ENCODE measurements at places on chromosomes 16 and 17.
A peak's percentile ranks its signal among the peaks of the same experiment; 100 is the strongest.

DNA sequence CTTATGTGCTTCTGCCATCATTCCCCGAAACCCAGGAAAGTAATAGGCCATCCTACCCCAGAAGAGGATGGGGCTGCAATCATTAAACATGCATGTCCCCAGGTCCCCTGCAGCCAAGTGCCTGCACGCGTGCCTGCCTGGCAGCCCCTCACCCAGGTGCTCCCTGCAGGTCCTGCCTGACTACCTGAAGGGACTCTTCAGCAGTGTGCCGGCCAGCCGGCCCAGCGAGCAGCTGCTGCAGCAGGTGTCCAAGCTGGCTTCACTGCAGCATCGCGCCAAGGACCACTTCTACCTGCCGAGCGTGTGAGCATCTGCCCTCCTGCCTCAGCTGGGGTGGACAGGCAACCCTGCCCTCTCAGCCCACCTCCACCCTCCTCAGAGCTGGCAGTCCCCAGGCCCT is 16.2 kb upstream of the ALKBH5 start:
- DNase-seq = no peak

GRCh38 chr16:88057656-88058055 is 106.4 kb downstream of the BANP start:
- DNase-seq = no peak

DNA sequence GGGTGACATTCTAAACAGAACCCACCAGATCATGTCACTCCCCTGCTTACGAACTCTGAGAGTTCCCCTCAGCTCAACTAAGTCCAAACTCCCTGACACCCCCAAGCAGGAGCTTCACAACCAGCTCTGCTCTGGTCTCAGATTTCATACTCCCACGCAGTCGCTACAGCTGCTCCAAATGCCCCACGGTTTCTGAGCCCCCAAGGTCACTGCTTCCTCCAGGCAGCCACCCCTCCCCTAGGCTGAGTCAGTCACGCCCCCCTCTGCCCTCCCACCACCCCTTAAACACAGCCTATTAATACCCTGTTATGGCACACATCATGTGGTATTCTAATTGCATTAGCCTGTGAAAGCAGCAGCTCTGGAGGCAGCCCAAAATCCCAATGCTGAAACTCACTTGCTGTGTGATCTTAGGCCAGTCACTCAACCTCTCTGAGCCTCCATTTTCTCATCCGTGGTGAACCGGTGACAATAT is 51.5 kb downstream of the GSG1L start:
- no peak for DNase-seq

DNA sequence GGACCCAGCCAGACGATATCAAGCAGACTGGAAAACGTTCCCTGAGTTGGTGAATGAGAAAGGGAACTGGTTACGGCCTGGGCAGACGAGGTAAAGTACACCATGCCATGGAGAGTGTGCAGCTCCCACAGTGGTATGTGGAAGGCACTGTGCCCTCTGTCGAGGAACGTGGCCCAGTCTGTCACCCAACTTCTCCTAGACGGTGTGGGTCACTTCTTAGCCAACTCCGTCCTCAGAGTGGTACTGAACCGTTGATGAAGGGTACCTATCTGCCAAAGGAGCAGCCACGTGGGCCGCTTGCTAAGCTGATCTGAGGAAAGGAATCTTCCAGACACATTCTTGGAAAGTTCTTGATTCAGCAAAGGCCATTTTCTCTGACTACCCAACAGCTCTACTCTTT is 56.0 kb upstream of the AXIN2 start:
- no peak for DNase-seq

- no peak for DNase-seq
Observed at GRCh38 chr17:80989586-80989913, 2.1 kb upstream of the CHMP6 start.

DNA sequence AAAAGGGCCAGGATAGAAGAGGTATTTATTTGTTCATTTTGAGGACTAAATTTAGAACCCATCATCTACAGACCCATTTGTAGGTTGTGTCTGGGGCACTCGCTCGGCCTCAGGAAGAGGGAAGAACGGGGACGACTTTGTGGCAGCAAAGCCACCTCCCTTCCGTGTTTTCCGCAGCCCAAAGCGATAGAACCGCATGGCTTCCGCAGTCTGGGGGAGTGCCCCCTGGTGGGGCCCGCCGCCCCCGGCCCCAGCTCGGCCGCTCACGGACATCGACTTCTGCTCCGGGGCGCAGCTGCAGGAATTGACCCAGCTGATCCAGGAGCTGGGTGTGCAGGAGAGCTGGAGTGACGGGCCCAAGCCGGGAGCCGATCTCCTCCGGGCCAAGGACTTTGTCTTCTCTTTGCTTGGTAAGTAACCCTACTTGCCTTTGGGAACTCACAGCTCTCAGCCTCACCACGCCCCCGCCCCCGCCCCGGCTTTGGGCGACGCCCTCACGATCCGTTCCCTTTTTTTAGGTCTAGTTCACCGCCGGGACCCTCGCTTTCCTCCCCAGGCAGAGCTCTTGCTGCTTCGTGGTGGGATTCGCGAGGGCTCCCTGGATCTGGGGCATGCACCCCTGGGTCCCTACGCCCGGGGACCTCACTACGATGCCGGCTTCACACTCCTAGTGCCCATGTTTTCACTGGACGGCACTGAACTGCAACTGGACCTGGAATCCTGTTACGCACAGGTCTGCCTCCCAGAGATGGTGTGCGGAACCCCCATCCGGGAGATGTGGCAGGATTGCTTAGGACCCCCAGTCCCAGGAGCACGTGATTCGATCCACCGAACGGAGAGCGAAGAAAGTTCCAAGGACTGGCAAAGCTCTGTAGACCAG is 681 bp downstream of the TMEM102 start:
- no peak for DNase-seq

DNA sequence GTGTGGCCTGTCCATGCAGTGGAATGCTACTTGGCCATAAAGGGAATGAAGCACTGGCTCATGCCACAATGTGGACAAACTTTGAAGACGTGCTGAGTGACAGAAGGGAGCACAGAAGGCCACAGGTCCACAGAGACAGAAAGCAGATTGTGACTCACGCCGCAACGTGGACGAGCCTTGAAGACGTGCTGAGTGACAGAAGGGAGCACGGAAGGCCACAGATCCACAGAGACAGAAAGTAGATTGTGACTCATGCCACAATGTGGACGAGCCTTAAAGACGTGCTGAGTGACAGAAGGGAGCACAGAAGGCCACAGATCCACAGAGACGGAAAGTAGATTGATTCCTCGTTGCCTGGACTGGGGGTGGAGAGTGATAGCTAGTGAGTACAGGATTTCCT is 19.2 kb downstream of the ZC3H18 start:
- DNase-seq = no peak

- no peak for DNase-seq
Observed at GRCh38 chr17:21542991-21543390, 149.3 kb upstream of the KCNJ18 start.

DNA sequence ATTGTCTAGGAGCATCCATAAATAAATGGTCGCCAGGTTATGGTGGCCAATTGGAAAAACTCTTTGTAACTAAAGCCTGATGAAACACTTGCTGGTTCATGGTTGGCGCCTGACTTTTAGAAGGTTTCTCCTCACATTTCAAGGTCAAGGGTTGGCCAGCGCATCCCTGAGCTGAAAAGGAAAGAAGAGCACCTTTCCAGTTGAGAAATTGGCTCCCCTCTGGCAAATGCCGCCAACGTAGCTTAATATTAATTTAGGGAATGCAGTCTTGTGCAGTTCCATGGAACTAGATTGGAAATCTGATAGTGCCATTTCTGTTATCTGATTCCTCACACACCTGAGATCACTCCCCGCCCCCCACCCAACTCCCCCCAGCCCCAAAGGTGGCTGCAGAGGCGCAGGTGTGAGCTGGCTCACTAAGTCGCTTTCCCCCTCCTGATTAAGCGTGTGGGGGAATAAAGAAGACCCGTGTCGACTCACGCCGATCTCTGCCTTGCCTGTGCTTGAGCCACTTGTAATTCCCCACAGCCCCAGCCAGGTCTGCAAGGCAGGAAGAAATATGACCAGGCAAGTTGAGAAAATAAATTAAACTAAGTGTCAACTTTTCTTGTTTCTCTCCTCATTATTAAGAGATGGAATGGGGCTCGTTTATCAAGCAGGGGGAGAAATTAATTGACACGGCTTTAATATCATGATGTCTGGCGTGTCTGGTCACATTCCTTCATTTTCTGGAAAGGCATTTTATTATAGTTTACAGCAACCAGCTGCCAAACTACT is 157.7 kb downstream of the CCDC182 start:
- no peak for DNase-seq

- DNase-seq = no peak
Observed at GRCh38 chr16:11080327-11080967, 136.1 kb downstream of the CLEC16A start.

GRCh38 chr17:50911890-50912289 is 45.7 kb upstream of the TOB1 start:
- DNase-seq = no peak

DNA sequence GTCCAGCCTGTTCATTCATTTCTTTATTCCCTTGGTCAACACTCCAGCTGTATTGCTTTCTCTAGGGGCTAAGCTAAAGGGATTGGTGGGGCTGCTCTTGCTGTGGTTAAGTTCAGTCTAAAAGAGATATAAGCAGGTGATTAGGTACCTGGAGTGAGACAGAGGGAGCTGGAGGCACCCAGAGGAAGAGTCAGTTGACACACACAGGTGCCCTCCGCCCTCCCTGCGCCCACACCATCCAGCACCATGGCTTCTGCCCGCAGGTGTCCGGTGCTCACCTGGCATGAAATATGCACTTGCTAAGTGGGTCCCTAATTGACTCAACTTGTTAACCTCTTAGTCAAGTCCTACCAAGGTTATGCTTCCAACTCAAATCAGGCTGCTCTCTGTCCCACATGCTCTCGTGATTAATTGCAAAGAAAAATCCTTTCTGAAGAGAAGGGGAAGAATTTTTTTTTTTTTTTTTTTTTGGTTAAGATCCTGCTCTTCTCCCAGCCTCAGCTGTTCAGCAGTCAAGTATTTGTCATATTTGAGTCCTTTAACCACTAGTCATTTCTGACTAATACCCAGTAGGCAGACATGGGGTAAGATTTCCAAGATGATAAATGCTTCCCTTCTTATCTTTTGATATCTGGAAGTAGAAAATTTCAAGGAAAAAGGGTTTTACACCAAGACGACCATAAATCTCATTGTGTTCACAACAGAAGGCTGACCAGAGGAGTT is 199.8 kb upstream of the WSCD1 start:
- no peak for DNase-seq

- no peak for DNase-seq
Observed at GRCh38 chr16:88725609-88726407, 19.5 kb downstream of the CTU2 start.

GRCh38 chr17:43341715-43342588 is 56.8 kb upstream of the ARL4D start:
- no peak for DNase-seq

DNA sequence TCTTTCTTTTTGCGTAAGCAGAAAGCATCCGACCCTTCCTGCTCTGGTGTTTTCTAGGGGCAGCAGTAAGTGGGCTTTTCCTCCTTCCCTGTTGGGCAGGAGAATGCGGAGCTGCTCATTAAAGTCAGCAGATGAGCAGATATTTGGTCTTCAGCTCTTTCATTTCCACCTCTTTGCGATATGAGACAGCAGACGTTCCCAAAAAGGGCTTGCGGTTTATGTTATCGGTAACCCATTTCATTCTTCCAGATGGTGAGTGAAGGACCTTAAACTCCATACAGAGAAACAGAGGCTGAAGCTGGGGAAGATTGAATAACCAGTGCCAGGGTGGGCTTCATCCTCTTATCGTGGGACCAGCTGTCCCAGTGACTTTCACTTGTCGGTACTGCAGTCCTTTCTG is 40.7 kb downstream of the KSR1 start:
- no peak for DNase-seq

DNA sequence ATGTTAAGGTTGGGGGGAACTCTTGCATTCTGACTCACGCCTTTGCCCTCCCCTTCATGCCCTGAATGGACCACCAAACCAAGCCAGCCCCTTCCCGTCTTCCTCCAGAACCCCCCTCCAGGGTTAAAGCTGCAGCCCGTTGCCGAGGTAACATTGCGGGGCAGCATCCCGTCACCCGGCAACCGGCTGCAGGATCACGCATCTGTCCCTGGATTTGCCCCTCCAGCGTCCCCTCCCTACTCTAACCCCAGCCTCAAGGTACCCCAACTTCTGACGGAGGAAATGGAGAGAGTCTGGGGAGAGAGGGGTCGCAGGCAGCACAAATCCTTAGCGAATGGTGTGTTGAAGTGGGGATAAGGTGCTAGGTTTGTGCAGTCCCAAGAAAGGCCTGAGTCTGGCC is 563 bp upstream of the NLGN2 start:
- no peak for DNase-seq

- DNase-seq = no peak
Observed at GRCh38 chr17:20010099-20010863, 1.1 kb downstream of the SPECC1 start.

GRCh38 chr17:336110-337021 is 16.2 kb downstream of the RPH3AL start:
- DNase-seq = no peak

GRCh38 chr17:77145612-77146245 is 5.0 kb downstream of the SEC14L1 start:
- DNase-seq = no peak

DNA sequence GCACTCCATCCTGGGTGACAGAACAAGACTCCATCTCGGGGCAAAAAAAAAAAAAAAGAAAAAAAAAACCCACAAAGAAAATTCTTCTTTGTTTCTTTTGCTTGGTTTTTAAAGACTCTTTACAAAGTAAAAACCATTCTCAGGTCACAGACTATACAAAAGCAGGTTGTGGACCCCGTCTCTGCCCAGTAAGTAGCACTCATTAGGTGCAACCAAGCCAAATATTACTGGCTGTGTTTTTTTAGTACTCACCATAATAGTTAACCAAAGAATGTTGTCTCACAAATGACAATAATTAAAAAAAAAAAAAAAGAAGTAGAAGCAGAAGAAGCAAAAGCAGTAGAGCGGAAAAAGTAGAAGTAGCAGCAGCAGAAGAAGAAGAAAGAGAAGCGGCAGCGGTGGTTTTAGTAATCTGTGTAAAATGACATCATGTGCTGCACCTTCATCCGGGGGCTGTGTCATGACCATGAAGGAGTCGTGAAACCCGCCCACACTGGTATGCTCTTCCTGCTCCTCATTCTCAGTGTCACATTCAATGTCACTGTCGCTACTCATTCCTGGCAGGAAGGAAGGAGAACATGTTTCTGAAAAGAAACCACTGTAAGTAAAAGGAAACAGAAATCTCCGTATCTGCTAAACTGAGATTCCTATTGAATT is 105.4 kb downstream of the TRIM37 start:
- peak; percentile 78 for DNase-seq

- DNase-seq = no peak
Observed at GRCh38 chr17:45234641-45235415, 13.1 kb downstream of the FMNL1 start.

GRCh38 chr17:44362949-44363612 is 572 bp downstream of the FAM171A2 start:
- DNase-seq = no peak

- DNase-seq = no peak
Observed at GRCh38 chr17:8244768-8245167, 3.1 kb downstream of the CTC1 start.
